Body of pancreas (tissue), 4 donors: ENCODE measurements at places on chromosomes 2 and 18. TPM values are rescaled to one million over a fixed set of nuclear protein-coding genes. Genes with fewer than 3 reads are reported as not detected.

DNA sequence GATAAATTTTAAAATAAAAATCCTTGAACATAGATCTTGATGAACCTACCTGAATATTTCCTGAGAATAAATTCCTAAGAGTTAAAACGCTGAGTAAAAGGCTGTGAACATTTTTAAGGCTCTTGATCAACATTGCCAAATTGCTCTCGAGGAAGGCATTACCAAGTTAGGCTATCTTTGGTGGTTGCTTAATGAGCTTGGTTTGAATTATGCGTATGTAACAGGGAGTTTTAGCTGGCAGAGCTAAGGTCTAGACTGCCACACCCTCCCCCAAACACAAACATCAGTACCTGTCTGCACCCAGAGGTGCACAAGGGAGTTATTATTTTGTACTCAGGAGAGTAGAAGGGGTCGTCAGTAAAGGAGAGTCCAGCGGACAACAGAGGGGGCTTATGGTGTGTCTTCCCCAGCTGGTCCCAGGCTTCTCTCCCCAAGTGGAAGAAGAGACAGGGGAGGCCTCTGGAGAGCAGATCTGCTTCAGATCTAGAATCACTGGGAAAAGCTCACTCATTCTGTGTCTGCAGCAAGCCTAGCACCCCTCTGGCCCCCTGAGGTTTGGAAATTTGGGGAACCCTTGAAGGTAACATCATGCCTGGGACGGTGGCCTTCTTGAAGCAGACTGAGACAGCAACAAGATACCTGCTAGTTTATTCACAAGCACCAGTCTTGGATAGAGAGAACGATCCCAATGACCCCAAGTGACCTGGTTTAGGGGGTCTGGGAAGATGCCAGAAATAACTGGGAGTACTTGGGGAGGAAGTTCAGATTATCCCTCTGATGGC, 197.2 kb upstream of the ID2 start:
- DNase-seq, result no peak
- no peaks in the 10 kb centered on the region for H3K36me3 ChIP-seq
- no peak overlapping the region for H3K4me3 ChIP-seq
- H3K4me1 ChIP-seq, result peaks cover 6% of the 10 kb centered on the region
- no peak overlapping the region for H3K27ac ChIP-seq

GRCh38 chr2:171365232-171365631, 68.6 kb downstream of the METTL8 start:
- H3K4me3 ChIP-seq, result no peak overlapping the region
- no peaks in the 10 kb centered on the region for H3K4me1 ChIP-seq
- no peak overlapping the region for H3K27ac ChIP-seq
- no peaks in the 10 kb centered on the region for H3K27me3 ChIP-seq
- H3K36me3 ChIP-seq, result no peaks in the 10 kb centered on the region

- no peak overlapping the region for H3K4me3 ChIP-seq
- no peaks in the 10 kb centered on the region for H3K27me3 ChIP-seq
- DNase-seq, result no peak
Observed at GRCh38 chr2:15640261-15640711, 48.6 kb downstream of the DDX1 start.

Gene NETO1
- total RNA-seq, result not detected

Gene ACVR1C
- total RNA-seq, result 6.6 TPM
